Calu3 (cell line): ENCODE measurements at places on chromosomes 4 and X. TPM values are rescaled to one million over a fixed set of nuclear protein-coding genes. Genes with fewer than 3 reads are reported as not detected.

GRCh38 chr4:57048590-57049304 lies 61.4 kb downstream of the IGFBP7 start:
- DNase-seq: no peak
- no peaks in the 10 kb centered on the region for H3K36me3 ChIP-seq
- peaks cover 10% of the 10 kb centered on the region for H3K4me1 ChIP-seq

DNA sequence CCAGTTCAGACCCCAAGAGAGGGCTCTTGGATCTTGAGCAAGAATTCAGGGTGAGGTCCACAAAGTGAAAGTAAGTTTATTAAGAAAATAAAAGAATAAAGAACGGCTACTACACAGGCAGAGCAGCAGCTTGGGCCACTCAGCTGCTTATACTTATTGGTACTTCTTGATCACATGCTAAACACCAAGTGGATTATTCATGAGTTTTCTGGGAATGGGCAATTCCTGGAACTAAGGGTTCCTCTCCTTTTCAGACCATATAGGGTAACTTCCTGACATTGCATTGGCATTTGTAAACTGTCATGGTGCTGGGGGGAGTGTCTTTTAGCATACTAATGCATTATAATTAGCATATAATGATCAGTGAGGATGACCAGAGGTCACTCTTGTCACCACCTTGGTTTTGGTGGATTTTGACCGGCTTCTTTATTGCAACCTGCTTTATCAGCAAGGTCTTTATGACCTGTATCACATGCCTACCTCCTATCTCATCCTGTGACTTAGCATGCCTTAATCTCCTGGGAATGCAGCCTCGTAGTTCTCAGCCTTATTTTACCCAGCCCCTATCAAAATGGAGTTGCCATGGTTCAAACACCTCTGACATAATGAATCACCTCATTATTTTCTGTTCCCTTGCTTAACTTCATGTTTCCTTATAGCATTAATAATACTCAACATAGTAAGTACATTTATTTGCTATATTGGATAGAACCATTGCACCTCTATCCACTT lies 476.3 kb downstream of the DTHD1 start:
- no peaks in the 10 kb centered on the region for H3K36me3 ChIP-seq
- no peaks in the 10 kb centered on the region for H3K4me1 ChIP-seq
- H3K27me3 ChIP-seq: no peaks in the 10 kb centered on the region
- no peak overlapping the region for H3K4me3 ChIP-seq
- no peak for DNase-seq
- no peak overlapping the region for H3K27ac ChIP-seq

DNA sequence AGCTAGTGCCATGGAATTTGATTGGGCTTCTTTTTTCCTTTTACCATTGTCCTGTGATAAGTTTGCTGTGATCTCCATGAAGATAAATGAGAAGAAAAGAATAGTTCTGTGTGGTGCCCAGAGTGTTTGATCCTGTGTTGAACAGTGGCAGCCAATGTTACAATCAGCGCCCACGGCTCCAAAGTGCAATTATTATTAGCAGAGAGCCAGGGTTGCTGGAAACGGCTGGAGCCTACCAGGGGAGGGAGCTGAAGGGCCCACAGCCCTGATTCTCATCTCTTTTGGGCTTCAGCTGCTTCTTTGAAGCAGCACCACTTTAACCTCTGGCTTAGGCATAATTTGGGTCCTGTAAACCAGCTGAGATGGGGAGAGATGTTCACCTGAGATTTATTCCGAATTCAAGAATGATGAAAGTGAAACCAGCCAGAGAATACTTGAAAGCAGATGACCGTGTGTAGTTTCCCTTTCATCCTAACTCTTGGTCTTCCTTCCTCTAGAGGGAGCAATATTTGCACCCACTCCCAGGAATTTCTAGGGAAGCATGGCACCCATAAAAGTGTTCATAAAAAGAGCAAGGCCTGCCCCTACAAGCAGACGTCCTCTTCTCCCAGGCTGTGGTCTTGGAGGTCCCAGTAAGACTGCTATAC lies 298.3 kb downstream of the EVC2 start:
- H3K4me1 ChIP-seq: no peaks in the 10 kb centered on the region
- H3K4me3 ChIP-seq: no peak overlapping the region
- H3K36me3 ChIP-seq: no peaks in the 10 kb centered on the region
- no peaks in the 10 kb centered on the region for H3K27me3 ChIP-seq
- DNase-seq: no peak

- DNase-seq: no peak
- H3K27ac ChIP-seq: no peak overlapping the region
- no peaks in the 10 kb centered on the region for H3K36me3 ChIP-seq
- no peak overlapping the region for H3K4me3 ChIP-seq
- H3K27me3 ChIP-seq: no peaks in the 10 kb centered on the region
These were observed 2548.3 kb downstream of the ARAP2 start for GRCh38 chr4:33696041-33696440.

GRCh38 chrX:148728901-148729300 lies 228.5 kb downstream of the AFF2 start:
- H3K36me3 ChIP-seq: no peaks in the 10 kb centered on the region
- no peak overlapping the region for H3K4me3 ChIP-seq
- no peak for DNase-seq
- no peaks in the 10 kb centered on the region for H3K4me1 ChIP-seq
- no peaks in the 10 kb centered on the region for H3K27me3 ChIP-seq
- H3K27ac ChIP-seq: no peak overlapping the region

GRCh38 chrX:13489454-13489853 lies 79.9 kb upstream of the EGFL6 start:
- H3K27me3 ChIP-seq: no peaks in the 10 kb centered on the region
- peak overlapping the region; percentile 40 for H3K4me3 ChIP-seq

DNA sequence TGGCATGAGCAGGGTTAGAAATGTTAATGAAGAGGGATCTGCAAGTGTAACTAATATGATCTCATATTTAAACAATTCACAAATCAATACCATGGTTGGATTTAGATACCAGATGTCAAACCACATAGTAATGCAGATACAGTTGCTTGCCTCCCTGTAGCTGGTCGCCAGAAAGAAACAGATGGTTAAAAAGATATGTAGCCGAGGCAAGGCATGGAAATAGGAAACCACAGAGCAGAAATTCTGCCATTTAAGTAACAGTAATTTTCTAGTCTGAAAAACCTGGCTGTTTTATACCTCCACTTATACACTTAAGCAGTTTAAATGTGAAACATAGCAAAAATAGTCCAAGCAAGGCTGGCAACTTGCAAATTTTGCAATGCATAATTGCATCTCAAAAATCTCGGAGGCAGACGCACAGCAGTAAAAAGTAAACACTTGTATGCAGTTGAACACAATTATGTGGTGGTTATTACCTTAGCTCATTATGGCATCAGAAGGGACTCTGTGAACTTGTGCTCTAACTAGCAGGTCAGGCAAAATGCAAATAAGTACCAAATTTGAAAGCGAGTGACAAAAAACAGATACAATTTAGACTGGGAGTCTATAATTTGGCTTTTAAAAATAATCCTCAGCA lies 126.8 kb downstream of the NAA11 start:
- peaks cover 24% of the 10 kb centered on the region for H3K4me1 ChIP-seq
- H3K4me3 ChIP-seq: no peak overlapping the region

DNA sequence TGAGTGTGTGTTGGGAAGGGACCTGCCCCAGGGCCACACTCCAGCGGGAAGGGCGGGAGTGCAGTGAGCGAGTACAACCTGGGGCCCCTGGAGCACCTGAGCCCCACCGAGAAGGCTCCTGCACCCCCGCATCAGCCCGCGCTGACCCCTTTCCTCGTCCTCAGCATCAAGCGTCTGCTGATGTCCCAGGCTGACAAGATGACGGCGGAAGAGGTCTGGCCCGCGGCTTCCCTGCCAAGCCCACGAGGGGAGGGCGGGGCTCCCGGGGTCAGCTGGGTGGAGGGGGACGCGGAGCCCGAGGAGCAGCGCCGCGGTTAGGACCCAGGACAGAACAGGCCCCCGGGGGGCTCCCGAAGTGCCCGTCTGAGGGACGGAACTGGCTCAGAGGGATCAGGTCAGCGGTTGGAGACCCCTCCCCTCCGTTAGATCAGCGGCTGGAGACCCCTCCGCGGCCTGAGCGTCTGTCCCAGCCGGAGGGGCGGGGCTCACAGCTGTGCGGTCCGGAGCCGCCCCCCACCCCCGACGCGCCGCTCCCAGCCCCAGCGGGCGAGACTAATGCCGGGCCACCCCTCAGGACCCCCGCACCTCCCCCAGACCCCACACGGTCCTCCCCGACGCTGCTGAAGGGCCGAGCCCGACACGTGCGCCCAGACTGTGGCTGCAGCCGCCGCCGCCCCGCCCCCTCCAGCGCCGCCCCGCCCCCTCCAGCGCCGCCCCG lies 6.7 kb downstream of the MYL5 start:
- H3K27ac ChIP-seq: no peak overlapping the region
- H3K27me3 ChIP-seq: no peaks in the 10 kb centered on the region
- H3K4me3 ChIP-seq: peak overlapping the region; percentile 56
- H3K36me3 ChIP-seq: peaks cover 41% of the 10 kb centered on the region
- peak; percentile 46 for DNase-seq

DNA sequence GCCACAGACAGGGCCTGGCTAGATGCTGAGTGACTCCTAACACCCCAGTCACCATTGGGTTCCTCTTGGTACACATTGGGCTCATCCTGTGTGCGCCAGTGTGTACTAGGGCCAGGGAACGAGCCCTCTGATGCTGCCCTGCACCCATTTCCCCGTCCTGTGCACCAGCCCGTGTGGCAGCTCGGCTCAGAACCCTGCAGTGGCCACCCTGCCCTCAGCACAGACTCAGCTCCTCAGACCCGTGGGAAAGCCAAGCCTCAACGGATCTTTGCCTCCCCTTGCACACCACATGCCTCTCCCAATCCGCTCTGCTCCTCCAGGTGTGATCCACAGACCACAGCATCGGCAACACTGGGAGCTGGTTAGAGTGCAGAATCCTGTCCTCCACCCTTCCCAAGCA lies 38.6 kb downstream of the EVC start:
- no peak overlapping the region for H3K4me3 ChIP-seq
- DNase-seq: no peak
- no peaks in the 10 kb centered on the region for H3K36me3 ChIP-seq
- H3K27ac ChIP-seq: no peak overlapping the region

- no peaks in the 10 kb centered on the region for H3K36me3 ChIP-seq
- DNase-seq: no peak
- H3K4me3 ChIP-seq: no peak overlapping the region
- no peaks in the 10 kb centered on the region for H3K4me1 ChIP-seq
These were observed 105.0 kb upstream of the AFAP1 start for GRCh38 chr4:8044699-8045098.

DNA sequence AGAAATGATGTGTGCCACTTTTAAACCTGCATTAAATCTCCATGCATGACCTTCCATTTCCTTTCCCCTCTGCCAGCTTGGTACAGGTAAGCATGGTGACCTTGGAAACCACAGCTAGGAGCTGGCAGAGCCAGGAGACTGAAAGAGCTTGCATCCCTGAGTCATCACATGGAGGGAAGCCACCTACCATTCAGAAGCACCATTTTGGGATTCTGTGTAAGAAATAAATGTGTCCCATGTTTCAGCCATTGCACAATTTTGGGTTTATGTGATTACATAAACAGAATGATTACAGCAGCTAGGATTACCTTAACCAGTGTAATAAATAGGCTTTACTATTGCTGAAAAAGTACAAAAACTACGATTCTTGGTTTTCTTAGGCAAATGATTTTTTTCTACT lies 17.3 kb upstream of the CCDC149 start:
- no peaks in the 10 kb centered on the region for H3K36me3 ChIP-seq
- peaks cover 45% of the 10 kb centered on the region for H3K27me3 ChIP-seq
- no peak overlapping the region for H3K4me3 ChIP-seq
- no peak overlapping the region for H3K27ac ChIP-seq
- H3K4me1 ChIP-seq: no peaks in the 10 kb centered on the region

- no peak for DNase-seq
- no peaks in the 10 kb centered on the region for H3K36me3 ChIP-seq
- H3K27me3 ChIP-seq: no peaks in the 10 kb centered on the region
- no peaks in the 10 kb centered on the region for H3K4me1 ChIP-seq
- H3K27ac ChIP-seq: no peak overlapping the region
- no peak overlapping the region for H3K4me3 ChIP-seq
These were observed 560.4 kb downstream of the GRXCR1 start for GRCh38 chr4:43452948-43453347.

- no peak for DNase-seq
- H3K4me3 ChIP-seq: no peak overlapping the region
- H3K27me3 ChIP-seq: peaks cover 63% of the 10 kb centered on the region
- H3K4me1 ChIP-seq: no peaks in the 10 kb centered on the region
- H3K27ac ChIP-seq: no peak overlapping the region
- H3K36me3 ChIP-seq: no peaks in the 10 kb centered on the region
These were observed 807 bp downstream of the HMX1 start for GRCh38 chr4:8870647-8871416.

GRCh38 chr4:6912441-6912840 lies 2.8 kb downstream of the TBC1D14 start:
- H3K36me3 ChIP-seq: peaks cover 43% of the 10 kb centered on the region
- no peak overlapping the region for H3K27ac ChIP-seq
- H3K4me3 ChIP-seq: no peak overlapping the region
- H3K4me1 ChIP-seq: peaks cover 31% of the 10 kb centered on the region
- no peak for DNase-seq

Gene KLHL34
- 0.10 and 0.12 TPM in 2 replicates for total RNA-seq

Gene DMRTC1
- total RNA-seq: not detected in 2 replicates

Gene EGF
- 1.4 and 1.6 TPM in 2 replicates for total RNA-seq
